ENCODE measurements at places on chromosomes 6 and 20. TPM values are rescaled to one million over a fixed set of nuclear protein-coding genes. Genes with fewer than 3 reads are reported as not detected.

DNA sequence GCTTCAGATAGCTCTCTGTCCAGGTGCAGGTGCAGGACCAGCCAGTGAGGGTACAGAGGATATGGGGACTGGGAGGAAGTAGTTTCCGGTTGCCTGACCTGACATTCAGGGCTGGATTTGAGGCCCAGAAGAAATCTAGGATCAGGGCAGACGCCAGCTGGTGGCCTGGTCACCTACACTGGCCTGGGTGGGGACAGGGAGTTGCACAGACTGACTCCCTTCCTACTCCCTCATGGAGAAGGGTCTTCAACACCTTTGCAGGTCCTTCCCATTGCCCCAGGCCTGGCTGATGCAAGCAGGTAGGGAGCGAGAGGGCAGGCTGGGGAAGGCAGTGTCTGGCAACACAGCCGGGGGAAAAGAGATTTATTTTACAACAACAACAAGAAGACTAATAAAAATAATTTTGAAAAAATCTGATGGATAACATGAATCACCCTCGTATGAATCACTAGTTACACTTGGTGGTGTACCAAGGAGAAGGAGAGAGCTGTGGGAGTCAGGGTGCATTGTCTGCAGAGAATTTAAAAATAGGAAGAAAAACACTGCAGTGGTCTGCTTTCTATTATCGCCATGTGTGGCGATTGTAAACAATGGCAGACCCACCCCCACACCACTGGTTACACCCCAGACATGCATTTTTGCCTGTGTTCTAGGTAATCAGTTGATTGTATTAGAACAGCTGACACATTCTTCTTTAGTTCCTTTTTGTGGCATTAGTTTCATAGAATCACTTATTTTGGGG, 62.3 kb upstream of the SNX9 start:
- no peak for DNase-seq

GRCh38 chr6:165685302-165685701, 22.3 kb upstream of the PDE10A start:
- no peak for DNase-seq

DNA sequence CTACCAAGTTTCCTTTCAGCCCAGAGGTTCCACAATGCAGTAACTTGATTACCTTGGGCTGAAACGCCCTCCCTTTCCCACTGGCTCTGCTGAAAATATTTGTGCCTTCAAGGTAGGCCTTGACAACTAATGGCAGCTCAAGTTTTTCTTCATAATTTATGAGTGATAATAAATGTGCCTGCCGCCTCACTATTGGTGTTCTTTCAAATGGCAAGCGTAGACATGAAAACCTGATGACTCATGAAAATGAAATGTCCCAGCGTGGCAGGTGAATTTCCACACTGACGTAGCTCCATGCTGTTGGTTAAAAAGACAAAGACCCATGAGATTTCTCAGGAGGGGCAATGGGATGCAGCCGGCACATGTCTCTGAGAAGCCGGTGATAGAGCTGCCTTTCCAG, 107.2 kb upstream of the GGTLC1 start:
- no peak for DNase-seq

MYLK4 gene
- total RNA-seq: 1.6 TPM

GRCh38 chr6:26555505-26556262, 17.5 kb downstream of the HMGN4 start:
- no peak for DNase-seq

Data from heart left ventricle (tissue), 16 donors.